ENCODE measurements at places on chromosomes 1 and 21.

GRCh38 chr1:232878086-232878485 lies 72.3 kb upstream of the NTPCR start:
- DNase-seq, result no peak

DNA sequence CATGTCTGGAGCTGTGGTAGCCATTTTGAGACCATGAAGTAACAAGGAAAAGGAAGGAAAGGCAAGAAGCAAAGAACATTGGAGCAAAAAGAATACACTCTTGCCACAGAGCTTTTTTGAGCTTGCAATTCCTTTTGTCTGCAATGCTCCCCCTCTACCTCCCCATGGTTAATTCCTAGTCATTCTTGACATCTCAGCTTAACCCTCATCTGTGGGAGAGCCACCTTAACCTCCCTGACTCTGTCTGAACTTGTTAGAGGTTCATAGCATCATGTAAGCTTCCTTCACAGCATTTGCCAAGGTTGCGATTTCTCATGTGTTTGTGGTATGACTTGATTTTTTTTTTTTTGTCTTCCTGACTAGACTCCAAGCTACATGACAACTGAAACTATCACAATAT lies 564.1 kb upstream of the PLXNA2 start:
- DNase-seq, result no peak

DNA sequence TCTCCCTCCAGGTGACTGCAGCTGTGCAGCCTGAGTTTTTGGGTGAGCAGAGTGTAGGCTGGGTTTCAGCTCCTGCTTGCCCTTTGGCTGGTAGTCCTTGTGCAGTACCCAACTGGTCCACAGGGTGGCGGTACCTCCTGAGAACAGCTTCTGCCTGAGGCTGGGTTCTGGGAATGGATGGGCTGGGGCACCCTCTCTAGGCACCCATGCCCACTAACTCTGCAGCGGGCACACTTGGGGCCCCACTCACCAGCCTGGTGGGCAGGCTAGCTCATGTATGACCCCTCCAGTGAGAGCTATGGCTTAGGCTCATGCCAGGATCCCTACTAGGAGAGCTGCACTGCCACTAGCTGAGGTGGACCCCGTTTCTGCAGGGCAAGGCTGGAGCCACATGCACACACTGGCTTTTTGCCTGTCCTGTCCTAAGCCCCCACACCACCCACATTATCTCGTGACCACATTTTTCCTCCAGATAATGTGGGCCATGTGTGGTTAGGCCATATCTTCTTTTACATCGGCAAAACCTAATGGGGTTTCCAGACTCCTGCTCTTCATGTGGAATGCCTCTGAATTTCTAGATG lies 15.5 kb upstream of the GSTM4 start:
- peak; percentile 73 for DNase-seq

DNA sequence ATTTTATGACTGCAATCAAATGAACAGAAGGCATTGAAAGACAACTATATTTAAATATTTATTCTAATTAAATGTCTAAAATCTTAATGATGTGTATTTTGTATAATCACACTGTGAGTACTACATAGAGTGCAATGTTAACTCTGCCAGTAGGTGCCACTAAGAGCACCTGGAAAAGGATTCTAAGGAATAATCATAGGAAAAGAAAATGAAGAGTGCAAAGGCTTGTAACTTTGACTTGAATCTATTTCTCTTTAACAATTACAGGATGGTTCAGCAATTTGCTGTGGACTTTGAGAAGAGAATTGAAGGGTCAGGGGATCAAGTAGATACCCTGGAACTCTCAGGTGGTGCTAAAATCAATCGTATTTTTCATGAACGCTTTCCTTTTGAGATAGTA lies 200.4 kb downstream of the DNM3 start:
- no peak for DNase-seq

DNA sequence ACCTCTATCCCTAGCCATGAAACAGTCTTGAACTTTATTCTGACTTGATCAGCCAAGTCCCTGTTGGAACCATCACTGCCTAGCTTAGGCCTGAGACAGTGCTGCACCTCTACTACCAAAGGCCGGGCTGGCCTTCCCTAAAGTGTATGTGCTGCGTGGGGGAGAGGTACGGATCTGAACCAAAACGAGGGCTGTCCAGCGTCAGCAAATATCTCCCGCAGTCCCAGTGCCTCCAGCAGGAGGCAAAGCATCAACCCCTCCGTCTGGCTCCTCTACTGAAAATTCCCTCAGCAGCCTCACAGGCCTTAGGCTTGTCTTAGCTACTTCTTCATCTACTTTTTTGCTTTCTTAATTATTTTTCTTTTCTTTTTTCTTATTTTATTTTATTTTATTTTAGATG lies 33.3 kb upstream of the KIF26B start:
- no peak for DNase-seq

DNA sequence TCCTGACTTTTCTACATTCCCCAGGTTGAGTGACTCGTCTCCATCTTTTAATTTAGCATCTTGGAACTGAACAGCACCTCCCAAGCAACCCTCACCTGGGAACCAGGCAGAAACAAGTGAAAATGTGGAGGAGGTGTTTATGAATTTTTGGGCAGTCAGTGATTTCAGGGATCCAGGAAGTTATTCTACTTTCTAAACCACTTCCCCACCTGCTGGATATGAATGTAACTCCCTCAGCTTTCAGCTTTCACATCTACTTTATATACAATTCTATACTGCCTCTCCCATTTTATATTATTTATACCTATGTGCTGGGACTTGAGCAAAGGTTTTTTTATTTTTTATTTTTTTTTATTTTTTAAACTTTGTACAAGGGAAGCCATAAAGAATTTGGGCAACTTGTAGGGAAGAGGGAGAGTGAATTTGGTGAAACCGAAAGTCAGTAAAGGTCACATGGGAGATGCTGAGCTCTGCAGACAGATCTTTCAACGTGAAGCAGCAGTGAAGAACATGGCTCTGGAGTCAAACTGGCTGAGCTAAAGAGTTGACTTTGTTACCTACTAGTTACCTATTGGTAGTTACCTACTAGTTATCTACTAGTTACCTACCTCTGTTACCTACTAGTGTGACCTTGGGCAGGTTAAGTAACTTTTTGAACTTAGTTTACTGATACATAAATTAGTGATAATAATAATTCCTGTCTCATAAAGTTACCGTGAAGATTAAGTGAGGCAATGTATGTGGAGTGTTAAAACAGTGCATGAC lies 45.5 kb downstream of the DDR2 start:
- DNase-seq, result no peak

DNA sequence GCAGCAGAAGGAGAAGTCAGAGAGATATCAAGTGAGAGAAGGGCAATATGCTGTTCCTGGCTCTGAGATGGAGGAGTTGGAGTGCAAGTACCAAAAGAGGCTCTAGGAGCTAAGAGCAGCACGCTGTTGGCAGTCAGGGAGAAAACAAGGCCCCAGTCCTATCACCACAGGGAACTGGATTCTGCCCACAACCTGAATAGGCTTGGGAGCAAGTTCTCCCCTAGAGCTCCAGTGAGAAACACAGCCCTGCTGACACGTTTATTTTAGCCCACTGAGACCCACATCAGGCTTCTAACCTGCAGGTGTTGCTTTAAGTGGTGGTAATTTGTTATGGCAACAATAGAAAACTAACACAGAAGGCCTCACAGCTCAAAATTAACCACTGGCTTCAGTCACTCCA lies 31.8 kb upstream of the ZNF644 start:
- no peak for DNase-seq

GRCh38 chr1:161187311-161187710 lies 10.0 kb upstream of the B4GALT3 start:
- DNase-seq, result no peak

DNA sequence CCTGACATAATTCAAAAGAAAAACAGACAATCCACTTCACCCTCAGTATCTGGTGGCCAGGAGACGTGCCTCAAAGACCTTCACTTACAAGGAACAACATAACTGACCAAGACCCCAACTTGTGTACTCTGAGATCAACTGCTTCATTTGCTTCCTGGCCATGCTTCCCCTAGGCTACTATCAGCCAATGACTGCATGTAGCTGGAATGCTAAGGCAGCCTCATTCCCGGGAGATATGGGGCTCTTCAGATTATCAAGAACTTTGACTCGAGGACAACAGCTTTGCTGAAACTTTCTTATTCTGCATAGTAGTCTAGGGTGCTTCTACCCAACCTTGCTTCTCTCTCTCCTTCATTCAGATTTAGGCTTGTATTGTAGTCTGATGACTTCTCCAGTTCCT lies 11.7 kb upstream of the UCK2 start:
- DNase-seq, result no peak

DNA sequence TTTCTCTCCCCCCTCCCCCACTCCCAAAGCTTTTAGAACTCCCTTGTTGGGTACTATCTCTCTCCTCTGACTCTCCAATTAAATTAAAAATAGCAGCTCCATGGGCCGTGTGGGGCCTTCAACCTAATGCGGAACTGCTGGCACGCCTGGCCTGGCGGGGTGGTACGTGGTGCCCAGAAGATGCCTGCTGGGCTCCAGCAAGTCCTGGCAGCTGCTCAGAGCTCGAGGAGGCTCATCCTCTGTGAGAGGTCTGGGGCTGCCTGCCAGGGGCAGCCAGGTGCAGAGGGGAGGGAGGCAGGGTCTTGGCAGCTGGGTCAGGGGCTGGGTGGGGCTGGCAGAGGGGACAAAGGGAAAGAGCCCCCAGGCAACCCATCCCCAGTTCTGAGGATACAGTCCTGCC lies 74.4 kb downstream of the ACTL8 start:
- no peak for DNase-seq

GRCh38 chr1:220281159-220281574 lies 8.9 kb upstream of the RAB3GAP2 start:
- DNase-seq, result no peak

DNA sequence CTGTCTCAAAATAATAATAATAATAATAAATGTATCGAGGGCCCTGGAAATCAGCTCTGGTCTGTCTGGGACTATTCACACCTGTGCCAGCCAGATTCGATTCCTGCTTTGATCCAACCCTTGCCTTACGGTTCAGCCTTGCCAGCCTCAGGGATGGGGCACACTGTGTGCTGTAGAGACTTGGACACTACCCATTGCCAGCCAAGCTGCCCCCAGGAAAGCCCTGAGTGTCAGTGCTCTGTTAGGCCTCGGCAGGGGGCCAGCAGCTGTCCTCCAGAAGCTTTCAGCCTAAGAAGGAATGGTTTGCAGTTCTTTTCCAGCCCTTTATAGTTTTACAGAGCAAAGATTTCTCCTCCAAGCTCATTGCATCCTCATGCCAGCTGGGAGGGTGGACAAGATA lies 96.2 kb upstream of the RUNX3 start:
- DNase-seq, result no peak

DNA sequence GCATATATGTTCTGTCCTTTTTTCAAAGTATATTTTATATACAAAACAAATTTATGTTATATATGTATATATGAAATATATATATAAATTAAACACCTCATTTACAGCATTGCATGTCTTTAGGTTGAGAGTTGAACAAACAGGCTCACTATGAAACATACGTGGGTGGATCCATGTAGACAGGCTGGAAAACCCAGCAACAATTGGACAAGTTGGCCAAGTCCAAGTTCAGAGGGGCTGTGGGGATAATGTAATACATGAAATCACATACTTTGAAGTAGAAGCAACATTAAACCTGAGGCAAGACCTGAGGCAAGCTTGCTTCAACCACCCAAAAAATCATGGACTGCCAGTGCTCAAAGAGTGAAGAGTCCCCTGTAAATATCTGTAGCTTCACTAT lies 39.7 kb downstream of the KCNJ6 start:
- DNase-seq, result no peak

GRCh38 chr1:153571706-153572105 lies 6.1 kb upstream of the S100A2 start:
- no peak for DNase-seq

GRCh38 chr1:234907940-234908405 lies 220.7 kb downstream of the TOMM20 start:
- no peak for DNase-seq

GRCh38 chr1:93255222-93256079 lies 74.9 kb downstream of the CCDC18 start:
- no peak for DNase-seq

DNA sequence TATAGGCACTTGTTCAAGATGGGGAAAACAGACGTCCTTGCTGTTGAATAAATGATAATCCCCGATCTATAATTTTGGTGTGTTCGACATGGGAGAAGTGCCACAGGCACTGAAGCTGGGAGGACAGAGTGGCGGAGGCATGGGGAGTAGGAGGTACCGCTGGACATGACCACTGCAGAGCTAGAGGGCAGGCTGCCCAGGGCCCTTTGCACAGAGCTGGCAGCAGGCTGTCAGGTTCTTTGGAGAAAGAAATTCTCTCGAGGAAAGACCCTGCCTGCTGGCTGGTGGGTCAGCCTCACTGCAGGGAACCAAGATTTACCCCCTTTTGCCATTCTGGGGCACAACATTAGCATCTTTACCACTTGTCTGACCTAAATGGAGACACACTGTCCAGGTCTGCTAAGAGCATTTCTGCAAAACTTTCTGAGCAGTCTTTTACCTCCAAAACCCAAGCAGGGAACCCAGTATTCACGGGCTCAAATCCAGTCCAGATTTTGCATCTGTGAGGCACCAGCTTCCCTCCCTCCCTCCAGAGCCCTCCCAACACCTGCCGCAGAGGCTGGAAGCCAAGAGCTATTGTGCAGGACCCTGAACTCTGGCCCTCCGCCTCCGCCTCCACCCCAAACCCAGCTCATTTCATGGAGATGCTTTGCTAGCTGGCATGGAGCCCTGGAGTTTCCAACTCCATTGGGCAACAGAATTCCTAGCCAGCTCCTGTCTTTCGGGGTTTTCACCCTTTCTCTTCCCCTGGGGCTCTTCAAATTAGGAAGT lies 142.3 kb downstream of the PLXNA2 start:
- DNase-seq, result no peak

DNA sequence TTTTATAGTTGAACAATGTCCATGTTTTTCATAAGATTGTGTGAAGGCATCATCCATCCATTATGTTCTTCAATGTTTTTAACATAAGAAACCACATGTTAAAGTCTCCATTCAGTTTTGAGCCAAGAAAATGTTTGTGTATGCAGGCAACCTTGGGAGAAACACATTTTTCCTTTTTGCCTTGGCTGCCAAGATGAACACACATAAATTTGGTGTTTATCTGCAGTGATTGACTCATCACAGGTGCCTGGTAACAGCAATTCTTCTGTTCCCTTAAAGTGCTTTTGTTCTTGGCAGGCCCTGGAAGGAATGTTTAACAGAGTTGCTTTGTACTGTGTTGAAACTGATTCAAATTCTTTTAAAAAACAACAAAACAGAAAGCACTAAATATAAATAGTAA lies 709.9 kb upstream of the ADGRL4 start:
- no peak for DNase-seq
